Effector memory CD4-positive, alpha-beta T cell (primary cell): ENCODE measurements at places on chromosomes 5 and 9.

- no peak for DNase-seq
- no peaks in the 10 kb centered on the region for H3K27me3 ChIP-seq
- no peaks in the 10 kb centered on the region for H3K4me1 ChIP-seq
- no peak overlapping the region for H3K27ac ChIP-seq
- no peak overlapping the region for H3K4me3 ChIP-seq
Measured at GRCh38 chr9:77455312-77455927, 192.7 kb downstream of the GNA14 start.

DNA sequence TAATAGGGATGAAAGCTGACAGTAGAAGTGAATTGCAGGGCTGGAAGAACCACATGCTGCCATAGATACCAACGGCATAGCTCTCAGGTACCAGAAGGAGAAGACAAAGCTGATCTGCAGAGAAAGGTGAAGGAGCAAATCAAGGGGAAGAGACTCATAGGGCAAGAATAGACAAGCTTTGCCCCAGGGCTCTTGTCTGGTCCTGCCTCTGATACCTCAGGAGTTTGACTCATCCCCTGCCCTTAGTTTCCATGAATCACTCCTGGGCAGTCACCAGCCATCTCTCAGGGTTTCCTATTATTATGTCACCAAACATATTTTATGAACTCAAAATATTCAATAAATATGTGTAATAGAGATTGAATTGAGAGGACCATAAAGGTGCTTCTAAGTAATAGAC lies 800.9 kb downstream of the DNAH5 start:
- no peaks in the 10 kb centered on the region for H3K27me3 ChIP-seq
- no peak overlapping the region for H3K4me3 ChIP-seq
- DNase-seq = no peak
- no peaks in the 10 kb centered on the region for H3K4me1 ChIP-seq
- no peaks in the 10 kb centered on the region for H3K36me3 ChIP-seq

DNA sequence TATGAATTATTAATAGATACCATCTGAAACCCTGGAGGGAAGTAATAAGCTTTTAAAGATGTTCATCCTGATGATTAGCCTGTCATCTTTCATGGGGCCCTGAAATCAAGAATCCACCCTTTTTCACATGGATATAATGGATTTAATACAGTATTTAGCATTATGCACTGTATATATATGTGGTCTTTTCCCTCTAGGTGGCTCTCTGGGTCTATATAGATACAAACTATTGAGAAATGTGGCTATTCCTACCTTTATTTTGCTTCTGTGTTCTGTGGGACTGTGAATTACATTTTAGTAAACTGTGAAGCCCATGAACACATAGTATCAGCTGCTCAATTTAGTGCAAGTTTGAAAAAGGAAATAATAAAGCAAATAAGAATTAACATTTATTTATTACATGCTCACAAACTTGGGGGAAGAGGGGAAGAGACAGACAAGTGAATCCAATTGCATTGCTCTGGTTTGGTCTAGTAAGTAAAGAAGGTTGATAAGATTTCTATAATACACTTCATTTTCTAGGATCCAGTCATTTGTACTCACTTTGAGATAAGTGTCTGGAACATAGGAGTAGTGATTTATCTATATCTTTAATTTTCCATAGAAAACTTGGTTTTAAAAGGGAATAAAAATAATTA lies 112.2 kb downstream of the SCAMP1 start:
- DNase-seq = no peak
- H3K4me3 ChIP-seq = no peak overlapping the region
- peaks cover 11% of the 10 kb centered on the region for H3K36me3 ChIP-seq
- no peaks in the 10 kb centered on the region for H3K4me1 ChIP-seq
- H3K27me3 ChIP-seq = no peaks in the 10 kb centered on the region

DNA sequence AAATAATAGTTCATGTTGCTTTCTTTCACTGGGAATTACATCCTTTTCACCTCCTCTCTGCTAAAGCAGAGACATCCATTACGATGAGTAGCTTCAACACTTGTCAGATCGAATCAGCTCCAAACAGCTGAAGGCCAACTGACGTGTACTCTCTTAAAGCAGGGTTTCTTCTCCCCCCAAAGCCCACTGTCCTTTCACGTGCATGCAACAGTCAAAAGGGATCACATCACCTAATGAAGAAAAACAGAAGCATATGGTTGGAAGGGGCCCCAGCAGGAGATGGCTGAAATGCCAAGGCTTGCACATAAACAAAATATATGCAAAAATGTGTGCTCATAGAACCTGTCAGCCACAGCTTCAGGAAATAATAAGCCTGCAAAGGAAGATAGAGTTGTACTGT lies 421.6 kb downstream of the ANXA1 start:
- H3K27ac ChIP-seq = no peak overlapping the region
- no peak for DNase-seq
- H3K4me1 ChIP-seq = no peaks in the 10 kb centered on the region
- H3K36me3 ChIP-seq = no peaks in the 10 kb centered on the region
- H3K27me3 ChIP-seq = no peaks in the 10 kb centered on the region

GRCh38 chr9:4793459-4794395 lies 983 bp downstream of the RCL1 start:
- peak overlapping the region; percentile 84 for H3K4me3 ChIP-seq
- H3K4me1 ChIP-seq = peaks cover 8% of the 10 kb centered on the region
- no peaks in the 10 kb centered on the region for H3K36me3 ChIP-seq
- H3K27me3 ChIP-seq = no peaks in the 10 kb centered on the region
- no peak for DNase-seq

- no peaks in the 10 kb centered on the region for H3K4me1 ChIP-seq
- H3K27ac ChIP-seq = no peak overlapping the region
Measured at GRCh38 chr9:127365461-127365860, 31.5 kb upstream of the SLC2A8 start.

DNA sequence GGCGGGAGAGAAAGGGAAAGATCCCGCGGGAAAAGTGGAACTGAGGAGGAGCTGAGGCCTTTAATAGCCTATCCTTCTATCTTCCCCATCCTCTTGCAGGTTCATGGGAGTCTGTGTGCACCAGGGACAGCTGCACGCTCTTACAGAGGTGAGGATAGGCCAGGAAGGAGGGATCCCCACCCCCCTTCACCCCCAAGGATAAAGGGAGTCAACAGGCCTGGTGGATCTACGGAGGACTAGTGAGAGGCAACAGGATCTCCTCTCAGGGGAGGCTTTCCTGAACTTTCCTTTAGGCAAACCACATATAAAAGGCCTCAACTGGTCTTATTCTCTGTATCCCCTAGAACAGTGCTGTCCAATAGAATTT lies 1.1 kb downstream of the TESK1 start:
- peaks cover 23% of the 10 kb centered on the region for H3K36me3 ChIP-seq
- H3K27ac ChIP-seq = peak overlapping the region; percentile 81
- H3K27me3 ChIP-seq = no peaks in the 10 kb centered on the region
- H3K4me1 ChIP-seq = peaks cover 20% of the 10 kb centered on the region
- H3K4me3 ChIP-seq = peak overlapping the region; percentile 69

GRCh38 chr5:168417731-168418429 lies 68.4 kb upstream of the RARS1 start:
- no peak overlapping the region for H3K27ac ChIP-seq
- H3K4me3 ChIP-seq = no peak overlapping the region
- no peaks in the 10 kb centered on the region for H3K36me3 ChIP-seq
- no peak for DNase-seq

DNA sequence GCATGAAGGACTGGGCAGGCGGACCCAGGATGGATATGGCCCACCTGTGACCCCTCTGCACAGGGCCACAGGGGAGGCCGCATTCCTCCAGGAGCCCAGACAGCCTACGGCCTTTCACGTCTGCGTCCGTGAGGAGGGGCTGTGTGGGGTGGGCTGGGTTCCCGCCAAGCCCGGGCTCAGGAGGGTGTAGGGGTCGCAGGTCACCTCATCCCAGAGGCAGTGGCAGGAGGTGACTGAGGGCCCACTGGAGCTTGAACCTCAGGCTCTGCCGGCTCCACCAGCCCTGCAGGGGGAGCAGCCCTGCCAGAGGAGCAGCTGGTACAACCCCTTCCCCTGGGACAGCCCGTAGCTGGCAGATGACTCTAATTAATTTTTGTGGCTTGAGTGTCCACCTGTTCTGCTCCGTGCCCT lies 40.7 kb upstream of the CACNA1B start:
- H3K4me1 ChIP-seq = no peaks in the 10 kb centered on the region
- no peaks in the 10 kb centered on the region for H3K27me3 ChIP-seq
- no peak for DNase-seq
- no peak overlapping the region for H3K27ac ChIP-seq

DNA sequence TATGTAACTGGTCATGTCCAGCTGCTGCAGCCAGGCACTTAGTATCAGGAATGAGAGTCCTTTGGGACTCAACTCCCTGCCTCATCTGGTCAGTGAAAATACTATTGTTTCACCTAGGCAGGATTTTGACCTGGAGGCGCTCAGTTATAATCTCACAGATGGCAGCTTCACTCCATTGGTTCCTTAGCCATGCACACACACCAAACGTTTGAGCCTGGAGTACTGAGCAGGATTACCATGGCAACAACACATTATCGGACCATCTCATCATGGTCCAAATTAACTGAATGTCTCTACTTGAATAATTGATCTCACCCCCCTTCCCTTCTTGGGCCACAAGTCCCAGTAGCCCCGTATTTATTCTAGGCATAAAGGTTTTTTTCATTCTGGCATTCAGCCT lies 15.0 kb upstream of the SREK1 start:
- no peaks in the 10 kb centered on the region for H3K27me3 ChIP-seq
- no peaks in the 10 kb centered on the region for H3K4me1 ChIP-seq

GRCh38 chr5:29277642-29278041 lies 1915.8 kb upstream of the CDH6 start:
- no peak overlapping the region for H3K27ac ChIP-seq
- no peaks in the 10 kb centered on the region for H3K4me1 ChIP-seq
- DNase-seq = no peak
- no peaks in the 10 kb centered on the region for H3K27me3 ChIP-seq

GRCh38 chr5:159073026-159073425 lies 26.7 kb downstream of the EBF1 start:
- DNase-seq = no peak
- no peak overlapping the region for H3K4me3 ChIP-seq
- no peaks in the 10 kb centered on the region for H3K36me3 ChIP-seq
- H3K27me3 ChIP-seq = no peaks in the 10 kb centered on the region
